Left ventricle myocardium inferior (tissue), 1 donor: ENCODE measurements at places on chromosomes 12 and 14.
A peak's percentile ranks its signal among the peaks of the same experiment; 100 is the strongest.

GRCh38 chr12:19369691-19370148, 69.6 kb upstream of the AEBP2 start:
- H3K4me3 ChIP-seq: no peak overlapping the region
- no peak for DNase-seq
- peaks cover 9% of the 10 kb centered on the region for H3K4me1 ChIP-seq
- no peaks in the 10 kb centered on the region for H3K27me3 ChIP-seq
- H3K36me3 ChIP-seq: peaks cover 89% of the 10 kb centered on the region
- peak overlapping the region; percentile 54 for H3K27ac ChIP-seq

DNA sequence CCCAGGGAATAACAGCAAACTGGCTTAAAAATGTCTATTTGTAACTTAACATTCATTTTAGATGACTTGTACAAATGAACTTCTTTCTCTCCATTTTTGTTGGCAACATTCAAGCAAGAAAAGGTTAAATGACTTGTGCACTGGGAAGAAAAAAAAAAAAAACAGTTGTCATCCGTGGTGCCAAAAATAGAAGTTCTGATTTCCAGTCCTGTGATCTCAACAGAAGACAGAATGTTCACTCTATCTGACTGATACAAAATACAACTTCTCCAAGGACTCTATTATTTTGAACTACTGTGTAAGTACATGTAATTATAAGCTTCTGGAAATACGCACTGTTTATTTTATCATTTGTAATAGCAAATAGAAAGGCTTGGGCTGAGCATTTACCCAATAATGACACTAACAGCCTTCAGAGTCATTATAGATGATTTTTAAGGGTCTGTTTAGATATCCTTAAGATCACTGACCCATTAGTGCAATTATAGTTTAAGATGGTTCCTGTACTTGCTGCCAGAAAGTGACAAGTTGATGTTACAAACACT, 59.9 kb downstream of the LIN7A start:
- peaks cover 34% of the 10 kb centered on the region for H3K4me1 ChIP-seq
- H3K36me3 ChIP-seq: no peaks in the 10 kb centered on the region
- no peak for DNase-seq
- H3K27ac ChIP-seq: peak overlapping the region; percentile 91
- no peaks in the 10 kb centered on the region for H3K27me3 ChIP-seq

DNA sequence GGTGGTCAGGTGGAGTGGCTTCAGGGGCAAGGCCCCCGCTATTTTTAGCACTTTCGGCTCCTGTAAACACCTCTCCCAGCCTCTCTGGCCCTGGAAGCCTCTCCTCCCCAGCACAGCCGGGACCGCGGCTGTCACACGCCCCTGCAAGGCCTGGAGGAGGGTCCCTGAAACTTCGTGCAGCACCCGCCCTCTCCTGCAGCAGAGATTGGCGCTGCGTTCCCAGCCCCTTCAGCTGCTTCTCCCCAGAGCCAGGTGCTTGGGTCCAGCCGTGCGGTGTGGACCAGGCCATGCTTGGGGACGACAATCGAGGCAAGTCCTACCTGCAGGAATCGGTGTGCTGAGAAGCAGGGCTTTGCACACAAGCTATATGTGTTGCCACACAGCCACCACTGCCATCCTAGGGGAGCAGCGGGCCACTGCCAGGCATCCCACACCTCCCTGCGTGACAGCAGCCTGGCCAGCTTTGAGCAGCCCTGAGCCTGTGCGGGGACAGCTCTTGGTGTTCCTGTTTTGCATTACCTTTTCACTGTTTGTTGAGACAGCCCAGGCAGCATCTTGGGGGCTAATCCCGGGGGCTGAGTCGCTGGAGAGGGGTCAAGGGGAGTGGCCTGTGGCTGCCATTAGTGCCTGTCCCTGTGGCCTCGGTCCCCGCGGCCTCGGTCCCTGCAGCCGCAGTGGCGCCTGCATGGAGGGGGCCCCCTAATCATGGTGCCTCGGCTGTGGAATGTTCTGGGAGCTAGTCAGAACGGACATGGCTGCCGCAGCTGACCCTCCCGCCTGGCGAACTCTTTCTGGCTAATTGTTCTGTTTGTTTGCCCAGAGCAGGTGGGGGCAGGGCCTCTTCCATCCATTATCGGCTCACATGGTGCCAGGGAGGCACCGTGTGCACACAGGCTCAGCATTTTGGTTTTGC, 27.6 kb upstream of the TRAF3 start:
- no peak overlapping the region for H3K27ac ChIP-seq
- no peak overlapping the region for H3K4me3 ChIP-seq
- DNase-seq: no peak
- H3K27me3 ChIP-seq: no peaks in the 10 kb centered on the region

DNA sequence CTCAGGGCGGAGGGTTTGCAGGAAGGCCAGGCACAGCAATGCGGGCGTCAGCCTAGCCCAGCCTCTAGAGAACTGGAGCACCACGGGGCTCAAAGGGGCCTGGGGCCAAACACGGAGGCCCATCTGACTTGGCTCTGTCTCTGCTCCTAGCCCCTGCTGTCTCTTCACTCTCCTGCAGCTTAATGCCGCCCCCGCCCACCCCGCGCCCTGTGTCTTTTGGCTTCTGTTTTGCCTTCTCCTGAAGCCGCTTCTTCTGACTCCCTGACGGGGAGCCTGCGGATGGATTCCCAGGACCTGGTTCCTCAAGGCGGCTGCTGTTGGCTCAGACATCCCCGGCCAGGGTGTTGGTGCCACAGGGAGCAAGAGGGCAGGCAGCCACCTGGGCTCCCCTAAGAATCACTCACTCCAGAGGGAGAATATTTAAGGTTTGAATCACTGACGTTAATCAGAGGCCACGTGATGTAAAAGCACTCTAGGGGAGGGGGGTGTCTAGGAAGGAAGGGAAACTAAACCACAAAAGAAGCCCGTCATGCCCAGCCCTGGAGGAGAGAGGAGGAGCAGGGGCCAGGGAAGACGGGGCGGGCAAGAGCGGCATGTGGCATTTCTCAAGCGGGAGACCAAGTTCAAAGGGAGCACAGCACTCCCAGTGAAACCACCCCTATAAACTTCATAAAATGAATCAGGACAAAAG, 36.9 kb upstream of the PRMT8 start:
- DNase-seq: no peak
- peaks cover 48% of the 10 kb centered on the region for H3K27me3 ChIP-seq
- H3K27ac ChIP-seq: no peak overlapping the region

DNA sequence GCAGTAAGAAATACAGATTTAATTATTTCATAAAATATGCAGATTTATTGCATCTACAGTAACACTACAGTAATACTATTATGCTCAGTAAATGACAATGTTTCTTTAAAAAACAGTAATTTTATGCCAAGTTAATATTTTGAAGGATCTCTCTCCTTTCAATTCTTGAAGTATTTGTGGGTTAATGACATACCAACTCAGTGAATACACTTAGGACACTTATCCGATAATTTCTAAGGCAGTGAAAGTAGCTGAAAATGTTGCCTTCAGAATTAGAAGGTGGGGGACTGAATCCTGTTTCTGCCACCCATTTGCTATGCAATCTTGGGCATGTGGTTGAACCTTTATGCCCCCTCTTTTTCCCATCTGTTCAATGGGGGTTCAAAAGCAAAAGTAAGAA, 24.8 kb upstream of the IFNG-AS1 start:
- H3K4me1 ChIP-seq: peaks cover 5% of the 10 kb centered on the region
- H3K36me3 ChIP-seq: no peaks in the 10 kb centered on the region
- DNase-seq: no peak
- H3K27ac ChIP-seq: no peak overlapping the region
- H3K27me3 ChIP-seq: no peaks in the 10 kb centered on the region

DNA sequence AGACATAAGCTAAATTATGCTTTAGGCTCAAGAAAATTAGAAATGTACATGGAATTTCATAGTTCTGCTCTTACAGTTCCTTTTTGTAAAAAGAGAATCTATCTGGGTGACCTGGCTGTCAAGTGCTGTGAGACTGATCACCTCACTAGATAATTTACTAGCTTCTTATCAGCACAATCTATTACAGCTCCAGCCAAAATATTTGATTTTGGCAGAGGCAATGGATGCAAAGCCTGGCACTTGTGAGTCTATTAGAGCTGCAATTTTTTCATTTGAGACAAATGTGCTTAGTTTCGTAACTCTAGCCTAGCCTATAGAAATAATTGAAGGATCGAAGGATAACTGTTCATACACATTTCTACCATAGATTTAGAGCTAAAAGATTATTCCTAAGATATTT, 927.5 kb downstream of the SLC6A15 start:
- no peaks in the 10 kb centered on the region for H3K4me1 ChIP-seq
- no peaks in the 10 kb centered on the region for H3K27me3 ChIP-seq
- H3K4me3 ChIP-seq: no peak overlapping the region
- H3K27ac ChIP-seq: no peak overlapping the region
- DNase-seq: no peak

DNA sequence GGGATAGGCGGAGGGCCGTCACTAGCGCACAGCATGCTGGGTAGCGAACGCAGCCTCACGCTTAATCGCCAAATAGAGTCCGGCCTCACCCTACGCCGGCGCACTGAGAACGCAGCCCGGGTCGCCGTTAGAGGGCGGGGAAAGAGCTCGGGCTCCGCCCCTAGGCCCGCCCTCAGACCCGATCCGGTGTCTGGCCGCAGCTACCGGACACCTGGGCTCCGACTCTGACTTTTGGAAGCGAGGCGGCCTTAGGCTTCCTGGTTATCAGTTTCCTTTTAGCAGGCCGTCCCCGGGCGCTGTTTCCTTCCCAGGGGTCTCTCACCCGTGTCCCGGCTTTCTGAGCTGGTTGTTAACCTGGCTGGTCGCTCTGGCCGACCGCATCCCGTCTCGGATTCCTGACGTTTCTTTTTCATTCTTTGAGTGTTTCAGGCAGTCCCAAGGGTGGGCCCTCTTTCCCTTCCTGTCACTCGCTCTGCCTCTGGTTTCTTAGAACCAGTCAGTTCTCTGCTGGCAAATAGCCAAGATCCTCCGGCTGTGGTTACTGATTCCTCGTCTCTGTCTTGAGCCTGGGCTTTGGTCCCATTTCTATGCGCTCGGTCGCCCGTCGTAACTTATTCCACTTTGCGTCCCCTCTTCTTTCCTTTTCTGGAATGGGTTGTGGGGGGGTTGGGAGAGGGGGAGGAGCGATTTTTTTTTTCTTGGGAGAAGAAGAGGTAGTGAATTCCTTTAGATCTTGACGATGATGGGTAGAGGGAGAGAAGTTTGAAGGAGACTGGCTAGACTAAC, 464 bp upstream of the STRN3 start:
- H3K4me3 ChIP-seq: peak overlapping the region; percentile 98
- no peaks in the 10 kb centered on the region for H3K27me3 ChIP-seq
- peak; percentile 96 for DNase-seq
- peaks cover 56% of the 10 kb centered on the region for H3K4me1 ChIP-seq
- no peaks in the 10 kb centered on the region for H3K36me3 ChIP-seq
- peak overlapping the region; percentile 99 for H3K27ac ChIP-seq

GRCh38 chr14:92122351-92122677, 545 bp downstream of the CPSF2 start:
- peak overlapping the region; percentile 97 for H3K4me3 ChIP-seq
- H3K36me3 ChIP-seq: peaks cover 32% of the 10 kb centered on the region
- DNase-seq: no peak
- H3K4me1 ChIP-seq: peaks cover 79% of the 10 kb centered on the region
- H3K27me3 ChIP-seq: no peaks in the 10 kb centered on the region

DNA sequence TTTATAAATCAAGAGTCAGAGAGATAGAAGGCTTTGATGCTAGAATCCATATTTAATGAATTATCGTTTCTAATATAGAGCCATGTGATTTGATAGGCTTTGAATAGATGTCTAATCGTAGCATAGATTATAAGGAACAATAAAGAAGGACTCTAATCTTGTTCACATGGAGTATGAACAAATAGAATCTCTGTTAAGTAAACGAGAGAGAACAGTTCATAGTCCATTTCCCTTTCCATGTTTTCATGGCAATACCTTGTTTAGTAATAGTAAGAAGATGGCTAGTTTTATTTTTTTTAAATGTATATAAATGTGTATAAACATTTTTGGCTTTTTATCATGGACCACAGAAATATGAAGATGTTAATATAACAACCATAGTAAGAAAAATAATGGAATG, 32.3 kb upstream of the RAD51AP1 start:
- no peaks in the 10 kb centered on the region for H3K27me3 ChIP-seq
- no peak overlapping the region for H3K27ac ChIP-seq
- no peak for DNase-seq
- peaks cover 5% of the 10 kb centered on the region for H3K4me1 ChIP-seq

DNA sequence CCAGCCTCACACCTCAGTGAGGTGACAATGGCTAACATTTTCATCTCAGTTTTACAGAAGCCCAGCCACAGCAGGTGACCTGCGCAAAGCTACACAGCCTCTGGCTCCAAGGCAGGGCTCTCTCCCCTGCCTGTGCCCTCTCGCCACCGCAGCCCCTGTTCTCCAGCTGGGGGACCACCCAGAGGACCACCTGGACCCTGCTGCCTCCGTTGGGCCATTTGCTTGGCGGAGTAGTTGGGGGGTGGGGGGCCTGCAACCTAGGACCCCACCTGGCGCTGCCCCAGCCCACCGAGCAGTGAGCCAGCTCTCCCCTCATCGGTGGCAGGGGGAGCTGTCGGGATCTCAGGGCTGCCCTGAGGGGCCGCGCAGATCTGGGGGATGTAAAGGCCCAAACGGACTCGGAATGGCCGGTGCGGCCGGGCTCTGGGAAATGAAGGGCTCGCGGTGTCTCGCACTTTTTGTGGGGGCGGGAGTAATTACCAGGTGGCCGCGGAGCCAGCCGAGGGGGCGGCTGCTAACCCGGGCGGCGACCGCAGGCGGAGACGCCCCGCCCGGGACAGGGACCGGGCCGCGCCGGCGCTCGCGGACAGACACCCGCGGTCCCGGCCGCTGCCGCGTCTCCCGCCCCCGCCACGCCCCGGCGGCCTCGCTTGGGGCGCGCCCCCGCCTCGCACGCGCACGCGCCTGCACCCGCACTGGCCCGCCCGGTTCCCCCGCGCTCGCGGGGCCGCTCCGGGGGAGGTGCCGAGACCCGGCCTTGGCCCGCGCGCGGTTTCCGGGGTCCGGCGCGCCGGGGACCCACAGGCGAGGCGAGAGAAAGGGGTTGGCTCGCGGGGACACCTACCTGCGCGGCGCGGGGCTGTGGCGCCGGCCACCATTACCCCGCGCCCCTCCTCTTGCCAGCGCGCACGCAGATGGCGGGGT, 8.6 kb upstream of the GPR68 start:
- peak overlapping the region; percentile 49 for H3K27ac ChIP-seq
- peaks cover 8% of the 10 kb centered on the region for H3K27me3 ChIP-seq
- H3K4me3 ChIP-seq: peak overlapping the region; percentile 73
- no peaks in the 10 kb centered on the region for H3K36me3 ChIP-seq
- peak; percentile 56 for DNase-seq
- peaks cover 31% of the 10 kb centered on the region for H3K4me1 ChIP-seq

GRCh38 chr12:26499979-26500640, 304.7 kb downstream of the SSPN start:
- no peaks in the 10 kb centered on the region for H3K4me1 ChIP-seq
- H3K36me3 ChIP-seq: no peaks in the 10 kb centered on the region
- DNase-seq: no peak
- H3K27me3 ChIP-seq: no peaks in the 10 kb centered on the region
- H3K27ac ChIP-seq: no peak overlapping the region

DNA sequence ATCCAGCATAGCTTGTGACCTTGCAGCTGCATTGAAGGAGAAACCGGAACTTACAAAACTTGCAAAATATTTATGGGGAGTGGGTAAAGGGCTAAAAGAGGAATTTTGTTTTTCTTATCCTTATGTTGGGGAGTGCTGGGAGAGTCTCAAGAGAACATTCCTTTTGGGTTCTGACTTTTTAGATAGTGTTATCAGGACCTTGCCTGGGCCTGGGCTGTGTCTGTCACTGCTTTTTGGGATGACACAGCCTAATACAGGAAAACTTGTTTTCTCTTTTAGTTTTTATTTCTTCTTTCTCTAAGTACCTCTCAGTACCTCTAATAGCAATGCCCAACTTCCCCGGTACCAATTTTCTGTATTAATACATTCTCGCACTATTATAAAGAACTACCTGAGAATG, 850.6 kb downstream of the RPS29 start:
- no peaks in the 10 kb centered on the region for H3K27me3 ChIP-seq
- no peaks in the 10 kb centered on the region for H3K4me1 ChIP-seq
- H3K4me3 ChIP-seq: no peak overlapping the region
- no peaks in the 10 kb centered on the region for H3K36me3 ChIP-seq
- H3K27ac ChIP-seq: no peak overlapping the region
